ENCODE measurements at places on chromosomes 1 and 21. TPM values are rescaled to one million over a fixed set of nuclear protein-coding genes. Genes with fewer than 3 reads are reported as not detected.

Gene SLC5A9
- not detected for total RNA-seq

Gene CRNN
- not detected for total RNA-seq

Gene PLEKHO1
- 11.1 TPM for total RNA-seq

Gene DNASE2B
- not detected for total RNA-seq

Gene SNX7
- 0.09 TPM for total RNA-seq

Gene RSPH1
- not detected for total RNA-seq

- H3K27me3 ChIP-seq: peaks cover 79% of the 10 kb centered on the region
- no peaks in the 10 kb centered on the region for H3K4me1 ChIP-seq
- H3K27ac ChIP-seq: no peak overlapping the region
- no peaks in the 10 kb centered on the region for H3K36me3 ChIP-seq
- DNase-seq: no peak
- no peak overlapping the region for H3K4me3 ChIP-seq
Observed at GRCh38 chr1:201302163-201303152, 19.2 kb downstream of the PKP1 start.

GRCh38 chr1:10891091-10891490 lies 94.6 kb upstream of the CASZ1 start:
- H3K4me3 ChIP-seq: no peak overlapping the region
- peaks cover 44% of the 10 kb centered on the region for H3K27me3 ChIP-seq
- no peak overlapping the region for H3K27ac ChIP-seq
- no peaks in the 10 kb centered on the region for H3K4me1 ChIP-seq
- DNase-seq: no peak

DNA sequence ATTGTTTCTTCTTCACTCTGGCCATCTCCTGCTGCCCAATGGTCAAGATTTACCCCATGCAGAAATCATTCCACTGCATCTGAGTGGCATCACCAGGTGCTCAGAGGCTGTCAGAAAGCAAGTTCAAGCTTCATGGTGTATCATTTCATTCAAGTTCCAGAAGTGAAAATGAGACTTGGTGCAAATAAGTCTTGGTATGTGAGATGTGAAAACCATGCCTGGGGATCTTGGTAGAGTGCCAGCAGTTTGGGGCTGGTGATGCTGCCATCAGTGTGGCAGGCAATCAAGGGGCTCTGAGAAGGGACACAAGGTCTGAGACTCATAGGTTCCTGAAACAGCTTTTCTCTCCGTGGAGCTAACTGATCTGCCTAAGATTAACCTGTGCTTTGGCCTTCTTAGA lies 52.0 kb downstream of the CD2 start:
- H3K27ac ChIP-seq: no peak overlapping the region
- H3K36me3 ChIP-seq: no peaks in the 10 kb centered on the region

- no peaks in the 10 kb centered on the region for H3K27me3 ChIP-seq
- DNase-seq: no peak
- H3K27ac ChIP-seq: no peak overlapping the region
- H3K36me3 ChIP-seq: no peaks in the 10 kb centered on the region
- no peak overlapping the region for H3K4me3 ChIP-seq
Observed at GRCh38 chr21:34935452-34935851, 113.7 kb downstream of the RUNX1 start.

DNA sequence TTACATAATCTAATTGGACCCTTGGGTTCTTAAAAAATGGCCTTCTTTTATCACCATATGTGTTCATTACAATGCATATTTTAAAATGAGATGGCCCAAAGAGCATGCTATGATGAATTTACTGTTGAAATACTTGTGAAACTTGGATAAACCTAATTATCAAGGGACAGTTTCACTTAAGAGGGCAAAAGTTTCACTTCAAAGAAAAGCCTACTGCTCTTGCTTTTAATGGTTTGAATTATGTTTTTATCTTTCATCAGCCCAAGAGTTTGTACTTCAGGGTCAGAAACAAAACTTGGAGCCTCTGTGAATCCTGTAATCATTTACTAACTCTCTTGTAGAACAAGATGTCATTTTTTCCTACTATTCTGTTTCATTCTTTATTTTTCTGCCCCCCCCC lies 32.3 kb downstream of the POU2F1 start:
- H3K4me1 ChIP-seq: peaks cover 28% of the 10 kb centered on the region
- no peak for DNase-seq
- no peak overlapping the region for H3K4me3 ChIP-seq

DNA sequence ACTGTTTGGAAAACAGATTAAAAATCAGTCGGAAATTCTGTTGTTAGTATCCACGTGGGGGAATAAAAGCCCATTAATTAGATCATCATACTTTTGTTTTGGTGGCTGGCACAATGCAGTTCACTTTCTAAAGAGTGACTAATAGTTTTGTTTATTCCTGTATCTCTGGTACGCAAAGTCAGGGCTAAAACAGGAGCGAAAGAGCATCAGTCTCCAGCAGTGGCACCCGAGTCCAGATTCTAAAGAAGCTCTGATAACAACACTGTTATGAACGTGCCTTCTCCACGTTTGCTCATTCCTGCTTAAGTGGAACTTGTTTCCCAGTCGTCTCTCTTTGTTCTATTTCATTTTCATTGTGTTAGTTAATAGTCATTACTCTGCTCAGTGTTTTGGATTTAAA lies 69.6 kb downstream of the HSPA13 start:
- DNase-seq: no peak
- H3K4me1 ChIP-seq: no peaks in the 10 kb centered on the region
- H3K27ac ChIP-seq: no peak overlapping the region
- H3K4me3 ChIP-seq: no peak overlapping the region
- H3K27me3 ChIP-seq: no peaks in the 10 kb centered on the region

DNA sequence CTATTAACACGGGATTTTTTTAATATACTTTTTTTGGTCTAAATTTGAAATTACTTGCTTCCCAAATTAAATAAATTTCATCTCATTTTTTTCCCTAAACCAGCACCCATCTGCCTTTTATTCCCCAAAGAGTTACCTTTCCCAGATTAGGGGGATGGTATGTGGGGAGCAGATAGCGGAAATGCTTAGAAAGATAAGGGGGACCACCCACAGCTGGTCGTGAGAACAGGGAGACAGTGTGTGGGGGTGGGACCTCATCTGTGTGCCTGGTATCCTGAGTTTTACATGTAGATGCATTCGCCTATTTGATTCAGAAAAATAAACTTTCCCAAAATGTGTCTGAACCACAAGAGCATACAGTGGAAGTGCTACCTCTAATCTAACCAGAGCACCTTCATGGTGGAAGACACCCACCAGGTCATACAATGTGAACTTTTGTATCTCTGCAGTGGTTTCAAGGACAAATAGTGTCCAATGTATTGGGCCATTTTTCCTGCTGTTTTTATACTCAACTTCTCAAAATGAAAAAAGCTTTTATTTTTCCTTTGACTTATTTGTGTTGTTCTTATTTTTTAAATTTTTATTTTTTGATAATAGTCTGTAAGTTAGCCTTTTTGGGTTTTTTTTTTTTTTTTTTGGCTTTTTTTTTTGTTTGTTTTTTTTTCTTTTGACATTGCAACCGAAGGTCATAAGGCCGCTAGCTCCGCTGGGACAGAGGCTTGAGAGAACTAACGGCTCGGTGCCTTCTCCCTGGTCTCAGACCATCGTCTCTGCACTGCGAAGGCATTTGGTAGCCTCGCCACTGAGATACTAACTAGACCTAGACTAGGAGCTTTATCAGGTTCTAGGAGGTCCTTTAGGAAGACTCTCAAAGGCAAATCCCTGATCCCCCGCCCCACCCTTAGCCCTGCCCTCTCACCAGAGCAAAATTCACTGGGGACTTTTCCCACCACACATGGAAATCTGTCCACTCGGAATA lies 263.2 kb downstream of the TM2D1 start:
- peaks cover 11% of the 10 kb centered on the region for H3K36me3 ChIP-seq
- peak; percentile 17 for DNase-seq
- no peak overlapping the region for H3K27ac ChIP-seq

GRCh38 chr1:6239950-6240768 lies 3.8 kb upstream of the HES3 start:
- H3K4me1 ChIP-seq: peaks cover 41% of the 10 kb centered on the region
- no peak overlapping the region for H3K4me3 ChIP-seq
- DNase-seq: no peak
- no peak overlapping the region for H3K27ac ChIP-seq
- H3K36me3 ChIP-seq: no peaks in the 10 kb centered on the region

DNA sequence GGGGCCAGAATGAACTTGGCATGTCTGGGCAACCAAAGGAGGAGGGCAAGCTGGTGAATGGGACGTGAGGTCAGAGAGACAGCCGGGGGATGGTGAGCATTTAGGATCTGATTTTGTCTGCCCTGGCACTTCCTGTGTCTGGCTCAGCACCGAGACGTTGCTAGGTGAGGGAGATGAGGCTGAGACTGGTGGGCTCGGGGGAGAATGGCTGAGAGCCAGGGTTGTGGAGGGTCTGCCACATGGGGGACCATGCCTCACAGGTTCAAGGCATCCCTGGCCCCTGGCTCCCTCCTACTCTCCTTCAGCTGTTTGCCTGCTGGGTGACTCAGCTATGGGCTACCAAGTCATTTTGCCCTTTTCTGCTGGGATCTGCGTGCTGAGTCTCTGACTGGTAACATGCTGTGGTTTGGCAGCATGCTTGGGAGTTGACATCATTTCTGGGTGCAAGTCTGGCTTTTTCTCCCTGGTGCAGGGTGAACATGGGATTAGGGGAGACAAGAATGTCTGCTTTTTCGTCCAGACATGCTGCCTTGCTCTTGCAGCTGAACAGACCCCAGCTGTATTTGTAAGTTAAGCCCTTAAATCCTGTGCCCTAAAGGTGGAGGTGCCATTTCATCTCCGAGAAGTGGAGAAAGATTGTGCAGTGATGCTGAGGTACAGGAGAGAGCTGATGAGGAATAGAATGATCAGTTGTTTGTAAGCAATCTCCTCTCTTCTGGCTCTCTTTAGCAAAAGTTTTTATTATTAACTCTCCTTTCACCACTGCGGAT lies 17.6 kb downstream of the GALNT2 start:
- no peaks in the 10 kb centered on the region for H3K27me3 ChIP-seq
- H3K36me3 ChIP-seq: peaks cover 21% of the 10 kb centered on the region
- DNase-seq: no peak
- no peak overlapping the region for H3K4me3 ChIP-seq
- H3K4me1 ChIP-seq: peaks cover 29% of the 10 kb centered on the region

DNA sequence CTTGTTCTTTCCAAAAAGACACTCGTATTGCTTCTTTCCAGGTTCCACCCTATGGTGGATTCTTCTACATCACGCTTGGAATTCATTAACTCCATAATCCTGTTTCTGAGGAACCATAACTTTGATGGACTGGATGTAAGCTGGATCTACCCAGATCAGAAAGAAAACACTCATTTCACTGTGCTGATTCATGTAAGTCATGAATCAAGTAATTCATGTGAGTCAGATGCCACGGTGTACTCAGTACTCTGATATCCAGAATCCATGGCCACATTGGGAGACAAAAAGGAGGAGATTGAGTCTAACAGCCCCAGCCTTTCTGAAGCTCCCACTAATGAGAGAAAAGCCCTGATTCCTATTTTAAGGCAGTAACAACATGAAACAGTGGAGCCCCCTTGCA lies 7.4 kb downstream of the CHI3L2 start:
- H3K4me1 ChIP-seq: no peaks in the 10 kb centered on the region
- no peaks in the 10 kb centered on the region for H3K36me3 ChIP-seq
- DNase-seq: no peak
- H3K4me3 ChIP-seq: no peak overlapping the region

DNA sequence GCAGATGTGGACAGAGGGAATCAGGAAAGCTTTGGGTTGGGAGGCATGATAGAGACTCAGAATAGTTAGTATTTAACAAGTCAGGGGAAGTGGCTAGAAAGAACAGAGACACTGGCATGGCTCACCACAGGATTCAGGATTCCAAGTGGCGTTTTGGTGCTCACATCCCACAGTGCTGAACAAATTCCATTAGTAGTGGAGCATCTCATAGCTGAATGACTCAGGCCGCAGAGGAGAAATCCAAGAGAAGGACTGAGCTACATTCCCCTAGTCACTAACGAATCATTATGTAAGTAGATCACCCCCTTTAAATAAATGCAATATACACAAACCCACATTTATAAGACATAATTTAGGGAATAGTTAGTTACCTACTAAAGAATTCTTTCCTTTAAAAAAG lies 5.0 kb upstream of the KCNJ9 start:
- no peaks in the 10 kb centered on the region for H3K4me1 ChIP-seq
- peaks cover 35% of the 10 kb centered on the region for H3K27me3 ChIP-seq
- H3K4me3 ChIP-seq: no peak overlapping the region
- DNase-seq: no peak

GRCh38 chr1:5408401-5408800 lies 583.8 kb downstream of the NPHP4 start:
- no peak overlapping the region for H3K27ac ChIP-seq
- H3K4me1 ChIP-seq: no peaks in the 10 kb centered on the region
- no peaks in the 10 kb centered on the region for H3K27me3 ChIP-seq
- no peak for DNase-seq

DNA sequence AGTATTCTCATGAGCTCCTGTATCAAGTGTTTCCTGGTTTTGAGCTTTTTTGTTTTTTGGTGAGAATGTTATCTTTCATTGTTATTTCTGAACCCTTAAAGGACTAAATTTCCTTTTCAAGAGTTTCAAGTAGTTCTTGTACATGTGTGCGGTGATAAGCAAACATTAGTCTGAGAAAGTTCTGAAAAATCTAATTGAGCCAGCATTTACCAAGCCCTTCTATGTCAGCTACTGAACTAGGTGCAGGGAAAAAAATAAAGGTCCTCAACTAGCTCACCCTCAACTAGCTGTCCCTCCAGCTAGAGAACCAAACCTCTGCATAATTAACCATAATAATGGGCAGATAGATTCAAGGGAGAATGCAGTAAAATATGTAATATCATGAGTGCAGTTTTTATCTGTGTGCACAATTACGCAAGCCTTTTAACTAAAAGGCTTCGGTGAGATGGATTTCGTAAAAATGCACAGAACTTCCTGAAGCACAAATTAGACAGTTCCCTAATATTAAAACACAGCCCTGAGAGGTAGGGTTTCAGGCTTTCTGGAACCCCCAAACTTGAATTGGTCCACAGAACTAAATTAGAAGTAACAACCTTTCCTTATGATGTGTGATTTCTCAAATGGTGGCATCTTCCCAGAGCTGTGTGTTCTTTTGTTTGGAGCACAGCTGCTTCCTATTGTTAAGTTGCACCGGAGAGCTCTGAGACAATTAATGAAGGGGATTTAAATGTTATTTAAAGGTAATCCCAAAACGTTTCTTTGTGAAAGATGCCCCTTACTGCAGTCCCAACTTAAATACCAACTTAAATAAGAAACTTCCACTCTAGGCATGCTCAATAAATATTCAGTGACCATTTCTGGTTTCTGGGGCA lies 165.8 kb downstream of the NFIA start:
- no peak overlapping the region for H3K4me3 ChIP-seq
- peaks cover 31% of the 10 kb centered on the region for H3K4me1 ChIP-seq
- DNase-seq: no peak
- H3K27ac ChIP-seq: peak overlapping the region; percentile 42
- H3K36me3 ChIP-seq: no peaks in the 10 kb centered on the region
- H3K27me3 ChIP-seq: no peaks in the 10 kb centered on the region
